Melanocyte of skin (primary cell): ENCODE measurements at places on chromosomes 6 and 20. TPM values are rescaled to one million over a fixed set of nuclear protein-coding genes. Genes with fewer than 3 reads are reported as not detected.

FERMT1 gene
- total RNA-seq, result under 0.01 and 0.77 TPM in 2 replicates

SYTL3 gene
- total RNA-seq, result 2.0 and 3.1 TPM in 2 replicates

RAET1E gene
- total RNA-seq, result 0.46 TPM in 1 of 2 replicates, not detected in the other

DSP gene
- 0.62 and 1.7 TPM in 2 replicates for total RNA-seq

SLC17A1 gene
- not detected in 2 replicates for total RNA-seq

ZSCAN23 gene
- total RNA-seq, result 5.4 and 6.7 TPM in 2 replicates

STMND1 gene
- total RNA-seq, result not detected in 2 replicates

GSTA1 gene
- not detected in 2 replicates for total RNA-seq

WFDC12 gene
- total RNA-seq, result not detected in 2 replicates

RNF39 gene
- not detected in 2 replicates for total RNA-seq

KCNK16 gene
- total RNA-seq, result not detected in 2 replicates

XKR7 gene
- not detected in 2 replicates for total RNA-seq

EEF1A2 gene
- total RNA-seq, result 0.15 TPM in 1 of 2 replicates, not detected in the other

ENPP5 gene
- under 0.01 and 0.15 TPM in 2 replicates for total RNA-seq

KIF6 gene
- 5.3 and 10.0 TPM in 2 replicates for total RNA-seq

CST5 gene
- not detected in 2 replicates for total RNA-seq
